ENCODE measurements at places on chromosomes 11 and 22.
A peak's percentile ranks its signal among the peaks of the same experiment; 100 is the strongest.

GRCh38 chr22:31569126-31569525, 72.8 kb downstream of the SFI1 start:
- no peak for DNase-seq

DNA sequence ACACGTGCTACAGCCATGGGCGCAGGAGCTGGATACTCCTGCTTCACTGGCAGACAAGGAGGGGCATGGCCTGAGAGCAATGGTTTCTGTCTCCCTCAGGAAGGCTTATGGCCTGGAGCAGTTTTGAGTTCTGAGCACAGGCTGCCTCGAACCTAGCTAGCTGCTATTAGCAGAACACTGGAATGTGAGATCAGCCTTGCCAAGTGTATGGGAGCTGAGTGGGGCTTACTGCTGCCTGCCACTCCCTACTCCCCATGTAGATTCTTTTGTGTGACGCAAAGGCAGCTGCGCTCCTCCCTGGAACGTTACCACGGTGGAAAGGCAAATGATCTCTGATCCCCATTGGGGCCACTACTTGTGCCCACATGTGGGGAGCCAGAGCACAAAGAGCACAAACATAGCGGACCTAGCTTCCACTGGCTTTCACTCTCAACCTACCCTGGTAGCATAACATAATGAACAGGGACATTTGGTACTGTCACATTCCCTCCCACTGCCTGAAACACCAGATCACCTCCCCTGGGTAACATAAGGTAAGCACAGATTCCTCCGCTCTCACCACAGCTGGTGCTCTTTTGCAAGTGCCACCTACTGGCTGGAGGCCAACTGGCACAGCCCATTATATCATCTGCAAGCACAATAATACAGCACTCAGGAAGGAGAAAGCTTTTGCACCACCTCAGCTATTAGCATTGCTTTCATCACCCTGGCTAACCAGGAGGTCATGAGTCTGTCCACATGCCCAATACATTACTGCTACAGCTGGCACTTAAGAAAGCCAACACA, 84.6 kb upstream of the GUCY1A2 start:
- DNase-seq = no peak

- no peak for DNase-seq
These were observed 1.7 kb downstream of the ESRRA start for GRCh38 chr11:64306876-64307622.

DNA sequence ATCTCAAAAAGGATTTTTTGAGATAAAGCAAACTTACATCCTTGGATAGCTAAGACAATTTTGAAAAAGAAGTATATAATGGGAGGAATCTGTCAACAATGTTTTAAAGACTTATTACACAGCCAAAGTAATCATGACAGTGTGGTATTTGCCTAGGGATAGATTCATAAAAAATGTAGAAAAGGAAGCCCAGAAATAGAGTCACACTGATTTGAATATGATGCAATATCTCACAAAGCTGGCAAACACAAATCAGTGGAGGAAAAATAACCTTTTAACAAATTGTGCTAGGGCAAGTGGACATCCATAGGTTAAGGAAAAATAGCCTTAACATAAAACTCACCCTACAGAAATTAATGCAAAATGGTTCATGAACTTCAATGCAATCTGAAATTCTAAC, 6.0 kb downstream of the XKR3 start:
- DNase-seq = no peak

- DNase-seq = no peak
These were observed 5.8 kb downstream of the CCDC81 start for GRCh38 chr11:86380295-86381059.

GRCh38 chr11:109547356-109548027, 125.5 kb downstream of the C11orf87 start:
- no peak for DNase-seq

- peak; percentile 50 for DNase-seq
These were observed 199.9 kb downstream of the FAM181B start for GRCh38 chr11:82533628-82534327.

GRCh38 chr11:66532784-66533183, 13.1 kb downstream of the ZDHHC24 start:
- DNase-seq = no peak

DNA sequence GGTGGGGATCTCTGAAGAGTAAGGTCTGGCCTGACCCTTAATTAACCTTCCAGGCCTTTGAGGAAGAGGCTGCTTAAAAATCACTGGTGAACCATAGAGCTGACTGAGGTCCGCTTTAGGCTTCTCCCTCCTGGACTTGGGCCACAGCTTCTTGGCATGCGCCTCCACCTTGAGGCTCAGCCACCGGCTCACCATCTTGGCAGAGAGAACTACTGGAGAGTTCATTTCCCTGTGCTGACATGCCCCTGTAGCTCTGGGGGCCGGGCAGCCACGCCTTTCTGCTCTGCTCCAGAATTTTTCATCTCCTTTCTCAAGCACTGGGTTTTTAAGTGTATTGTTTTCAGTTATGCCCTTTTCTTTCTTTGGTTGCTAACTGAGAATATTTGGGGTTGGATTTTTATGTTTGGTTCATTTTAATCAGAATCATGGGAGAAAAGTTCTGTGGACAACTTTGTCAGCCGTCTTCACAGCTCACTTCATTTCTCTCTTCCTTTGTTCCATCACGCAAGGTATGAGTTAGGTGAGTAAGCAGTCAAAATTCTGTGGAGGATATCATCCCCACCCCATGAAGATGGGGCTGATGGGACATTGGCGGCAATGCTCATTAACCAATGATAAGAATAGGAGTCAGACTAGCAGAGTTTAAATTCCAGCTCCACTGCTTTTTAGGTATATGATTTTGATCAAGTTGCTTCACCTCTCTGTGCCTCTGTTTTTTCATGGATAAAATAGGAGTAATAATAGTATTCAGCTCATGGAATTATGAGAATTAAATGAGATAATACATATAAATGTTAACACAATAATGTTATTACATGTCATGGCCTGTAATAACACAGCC, 103.9 kb downstream of the DBX1 start:
- no peak for DNase-seq

DNA sequence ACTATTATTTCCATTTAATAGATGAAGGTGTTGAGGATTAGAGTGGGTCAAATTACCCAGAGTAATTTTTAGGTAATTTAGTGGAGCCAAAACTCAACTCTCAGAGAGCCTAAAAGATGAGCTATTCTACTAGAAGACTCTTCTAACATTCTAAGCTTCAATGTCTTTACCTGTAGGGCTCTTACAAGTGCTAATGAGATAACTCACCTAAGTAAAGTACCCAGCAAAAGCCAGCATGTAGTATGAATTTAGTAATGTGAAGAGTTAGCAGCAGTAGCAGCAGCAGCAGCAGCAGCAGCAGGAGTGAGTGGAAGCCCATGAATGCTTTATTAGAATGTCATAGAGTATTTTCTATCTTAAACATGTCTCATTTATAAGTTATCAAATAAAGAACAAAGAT, 1239.2 kb downstream of the FAM181B start:
- DNase-seq = no peak

GRCh38 chr11:73814812-73815211, 27.1 kb downstream of the MRPL48 start:
- DNase-seq = no peak

GRCh38 chr11:9651899-9652748, 11.8 kb upstream of the SWAP70 start:
- no peak for DNase-seq

DNA sequence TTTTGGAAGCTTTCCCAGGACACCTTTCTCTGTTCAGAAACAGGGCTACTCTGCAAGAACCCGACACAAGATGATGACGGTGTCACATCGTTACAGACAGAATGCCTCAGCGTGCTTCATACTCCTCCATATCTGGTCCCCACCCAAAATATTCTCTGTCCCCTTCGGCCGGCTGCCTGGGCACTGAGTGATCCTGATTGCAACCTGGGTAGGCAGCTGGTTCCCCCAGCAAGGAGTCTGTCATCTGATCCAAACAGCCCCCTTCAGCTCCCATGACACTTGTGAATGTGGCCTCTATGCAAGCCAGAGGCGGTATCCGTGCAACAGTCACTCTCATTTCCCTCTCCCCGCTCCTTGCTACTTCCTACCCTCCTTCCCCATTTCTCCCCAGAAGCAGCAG, 431.7 kb upstream of the B3GAT1 start:
- no peak for DNase-seq

DNA sequence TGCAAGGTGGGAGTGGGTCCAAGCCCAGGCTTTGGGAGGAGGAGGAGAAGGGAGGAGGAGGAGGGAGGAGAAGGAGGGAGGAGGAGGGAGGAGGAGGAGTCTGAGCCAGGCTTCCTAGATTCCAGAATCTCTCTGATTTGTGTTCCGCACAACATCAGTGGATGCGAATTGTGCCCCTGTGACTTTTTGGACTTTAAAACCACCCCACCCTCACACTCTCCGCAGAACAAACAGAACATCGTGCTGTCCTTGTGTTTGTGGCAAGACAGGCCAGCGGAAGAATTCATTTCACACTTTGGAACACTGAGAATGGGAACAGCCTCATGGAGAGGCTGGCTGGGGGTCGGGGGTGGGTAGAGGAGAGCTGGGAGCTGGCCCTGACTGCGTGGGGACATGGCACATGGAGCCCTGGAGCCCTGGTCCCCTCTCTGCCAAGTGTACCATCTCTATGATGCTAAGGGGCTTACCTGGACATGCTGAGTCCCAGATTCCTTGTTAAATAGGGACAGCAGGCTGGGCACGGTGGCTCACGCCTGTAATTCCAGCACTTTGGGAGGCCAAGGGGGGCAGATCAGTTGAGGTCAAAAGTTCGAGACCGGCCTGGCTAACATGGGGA, 16.4 kb upstream of the SHANK2 start:
- no peak for DNase-seq

GRCh38 chr11:122814401-122814800, 23.9 kb upstream of the CRTAM start:
- no peak for DNase-seq

DNA sequence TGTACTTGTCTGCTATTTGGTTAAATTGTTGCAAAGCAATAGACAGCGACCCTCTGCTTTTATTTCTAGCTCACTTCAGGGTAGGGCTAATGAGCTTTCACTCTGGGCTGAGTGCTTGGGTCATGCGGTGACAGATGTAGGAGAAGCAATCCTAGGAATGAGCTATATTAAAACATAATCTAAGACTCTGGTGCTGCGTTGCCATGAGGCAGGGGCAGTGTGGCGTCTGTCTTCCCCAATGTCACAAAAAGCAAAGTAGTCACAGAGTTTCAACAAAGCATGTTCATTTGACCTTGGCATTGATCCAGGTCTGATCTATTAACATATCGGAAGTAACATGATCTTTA, 55.5 kb upstream of the GRAMD1B start:
- no peak for DNase-seq

- no peak for DNase-seq
These were observed 326.3 kb downstream of the AASDHPPT start for GRCh38 chr11:106403751-106404150.

GRCh38 chr22:29821291-29822016, 16.6 kb downstream of the ASCC2 start:
- peak; percentile 64 for DNase-seq

DNA sequence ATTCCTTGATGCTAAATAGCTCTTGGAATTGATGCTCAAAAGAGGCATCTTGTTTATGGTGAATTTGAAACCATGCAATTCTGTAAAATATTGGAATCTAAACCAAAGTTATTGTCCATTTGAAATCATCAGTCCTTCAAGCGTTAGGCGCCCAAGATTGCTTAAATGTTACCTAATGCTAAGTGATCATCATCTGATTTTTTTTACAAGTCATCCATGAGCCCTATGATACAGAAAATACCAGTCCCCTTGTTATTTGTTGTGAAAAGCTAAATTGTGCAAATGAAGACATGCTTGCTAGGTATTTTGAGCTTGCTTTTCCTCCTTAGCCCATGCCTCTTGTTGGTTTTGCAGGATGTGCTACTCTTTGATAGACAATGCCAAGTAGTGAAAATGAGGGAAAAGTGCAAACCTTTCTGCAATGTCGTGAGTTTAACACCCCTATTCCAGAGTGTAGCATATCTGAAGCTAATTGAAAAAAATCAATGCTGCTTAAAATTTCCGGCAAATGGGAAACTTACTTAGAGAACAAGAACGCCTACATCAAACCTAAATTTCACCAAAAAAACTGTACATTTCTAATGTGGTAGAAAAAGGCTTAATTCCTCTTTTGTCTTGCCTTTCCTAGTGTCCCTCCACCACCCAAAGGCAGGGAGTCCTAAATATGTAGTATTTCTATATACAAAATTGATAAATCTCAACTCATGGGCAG, 1.9 kb downstream of the GRK3 start:
- DNase-seq = no peak

Data from NCI-H510A (cell line).